ENCODE measurements at places on chromosomes 11 and 22. TPM values are rescaled to one million over a fixed set of nuclear protein-coding genes. Genes with fewer than 3 reads are reported as not detected.

- H3K36me3 ChIP-seq, result no peaks in the 10 kb centered on the region
- H3K4me1 ChIP-seq, result peaks cover 10% of the 10 kb centered on the region
- H3K27ac ChIP-seq, result no peak overlapping the region
- H3K27me3 ChIP-seq, result peaks cover 21% of the 10 kb centered on the region
- no peak for DNase-seq
- H3K4me3 ChIP-seq, result peak overlapping the region; percentile 61
These were observed 34.9 kb upstream of the OR10G7 start for GRCh38 chr11:124075841-124076651.

GRCh38 chr22:36860821-36861659 is at the start of gene NCF4:
Gene NCF4 (plus strand): TSS chr22:36861006. CDS start chr22:36861172, 166 bp downstream.
- peak within 1 kb of the TSS; percentile 97 for H3K27ac ChIP-seq
- peak within 1 kb of the TSS; percentile 76 for H3K4me3 ChIP-seq
- peaks cover 67% of the 10 kb centered on the region for H3K4me1 ChIP-seq
- H3K36me3 ChIP-seq, result peaks cover 19% of the 10 kb centered on the region
- peak; percentile 88 for DNase-seq

DNA sequence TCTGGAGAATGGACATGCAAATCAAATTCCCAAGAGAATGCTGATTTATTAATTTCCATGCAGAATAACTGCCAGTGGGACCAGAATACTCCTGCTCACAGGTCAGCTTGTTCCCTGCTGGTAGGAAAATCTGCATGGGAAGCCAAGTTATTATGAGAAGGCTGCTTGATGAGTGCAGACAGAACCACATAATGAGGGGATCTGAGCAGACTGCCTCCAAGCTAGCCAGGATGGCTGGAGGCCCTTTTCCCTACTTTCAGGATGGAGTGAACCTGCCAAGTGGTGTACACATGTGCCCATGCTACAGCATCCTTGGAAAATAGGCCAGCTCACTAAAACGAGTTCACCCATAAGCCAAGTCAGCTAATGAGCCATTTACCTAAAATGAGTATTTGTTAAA is 55.2 kb upstream of the ZBED5 start:
- DNase-seq, result no peak
- no peak overlapping the region for H3K4me3 ChIP-seq
- H3K4me1 ChIP-seq, result no peaks in the 10 kb centered on the region
- no peaks in the 10 kb centered on the region for H3K36me3 ChIP-seq
- H3K27ac ChIP-seq, result no peak overlapping the region

DNA sequence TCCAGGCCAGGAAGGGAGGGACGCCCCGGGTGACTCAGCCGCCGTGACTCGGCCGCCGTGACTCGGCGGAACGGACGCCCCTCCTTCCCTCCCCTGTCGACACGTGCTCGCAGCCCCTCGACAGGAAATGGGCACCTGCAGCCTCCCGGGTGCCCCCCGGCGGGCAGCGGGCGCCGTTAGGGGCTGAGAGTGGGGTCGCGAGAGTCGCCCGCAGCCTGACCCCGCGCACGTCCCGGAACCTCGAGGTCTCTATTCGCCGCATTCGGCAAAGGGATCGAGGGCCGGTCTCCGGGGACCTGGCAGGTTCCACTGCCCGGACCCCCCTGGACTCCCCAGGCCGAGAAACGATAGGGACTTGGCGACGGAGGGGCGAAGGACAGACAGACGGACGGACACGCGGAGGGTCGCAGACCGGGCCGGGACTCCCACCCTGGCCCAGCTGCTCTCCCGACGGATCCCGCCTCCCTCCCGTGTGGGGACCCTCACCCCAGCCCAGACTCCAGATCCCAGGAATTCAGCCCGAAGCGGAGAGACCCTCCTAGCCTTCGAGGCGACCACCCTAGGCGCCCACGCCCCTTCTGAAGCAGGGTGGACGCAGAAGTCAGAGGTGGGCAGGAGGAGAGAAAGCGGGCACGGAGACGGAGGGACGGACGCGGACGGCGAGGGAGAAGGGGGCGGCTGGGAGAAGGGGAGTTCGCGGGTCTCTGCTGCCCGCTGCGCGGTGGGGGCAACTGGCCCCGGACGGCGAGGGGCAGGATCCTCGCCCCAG is 648 bp downstream of the FOSL1 start:
- H3K4me1 ChIP-seq, result peaks cover 40% of the 10 kb centered on the region
- peaks cover 28% of the 10 kb centered on the region for H3K36me3 ChIP-seq
- H3K4me3 ChIP-seq, result peak overlapping the region; percentile 82
- H3K27ac ChIP-seq, result peak overlapping the region; percentile 78
- DNase-seq, result peak; percentile 89

DNA sequence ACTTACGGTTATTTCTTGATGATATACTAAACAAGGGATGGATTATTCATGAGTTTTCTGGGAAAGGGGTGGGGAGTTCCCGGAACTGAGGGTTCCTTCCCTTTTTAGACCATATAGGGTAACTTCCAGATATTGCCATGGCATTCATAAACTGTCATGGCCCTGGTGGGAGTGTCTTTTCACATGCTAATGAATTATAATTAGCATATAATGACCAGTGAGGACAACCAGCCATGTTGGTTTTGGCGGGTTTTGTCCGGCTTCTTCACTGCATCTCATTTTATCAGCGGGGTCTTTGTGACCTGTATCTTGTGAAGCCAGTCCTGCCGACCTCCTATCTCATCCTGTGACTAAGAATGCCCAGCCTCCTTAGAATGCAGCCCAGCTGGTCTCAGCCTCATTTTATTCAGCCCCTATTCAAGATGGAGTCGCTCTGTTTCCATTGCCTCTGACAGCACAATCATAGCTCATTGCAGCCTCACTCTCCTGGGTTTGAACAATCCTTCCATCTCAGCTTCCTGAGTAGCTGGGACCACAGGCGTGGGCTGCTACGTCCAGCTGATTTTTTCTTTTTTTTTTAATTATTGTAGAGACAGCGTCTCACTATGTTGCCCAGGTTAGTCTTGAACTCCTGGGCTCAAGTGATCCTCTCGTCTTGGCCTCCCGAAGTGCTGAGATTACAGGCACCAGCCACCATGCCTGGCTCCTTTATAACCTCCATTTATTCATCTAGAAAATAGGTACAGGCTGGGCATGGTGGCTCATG is 52.6 kb upstream of the EMID1 start:
- H3K36me3 ChIP-seq, result no peaks in the 10 kb centered on the region
- peaks cover 10% of the 10 kb centered on the region for H3K4me1 ChIP-seq
- no peak overlapping the region for H3K4me3 ChIP-seq
- no peak for DNase-seq

- H3K27me3 ChIP-seq, result no peaks in the 10 kb centered on the region
- H3K4me3 ChIP-seq, result no peak overlapping the region
- DNase-seq, result no peak
- no peaks in the 10 kb centered on the region for H3K4me1 ChIP-seq
- H3K27ac ChIP-seq, result no peak overlapping the region
- H3K36me3 ChIP-seq, result no peaks in the 10 kb centered on the region
These were observed 682.3 kb downstream of the TBC1D22A start for GRCh38 chr22:47444746-47445065.

- H3K27ac ChIP-seq, result no peak overlapping the region
- no peak for DNase-seq
- peaks cover 17% of the 10 kb centered on the region for H3K4me1 ChIP-seq
- H3K36me3 ChIP-seq, result peaks cover 7% of the 10 kb centered on the region
- H3K27me3 ChIP-seq, result no peaks in the 10 kb centered on the region
These were observed 174.8 kb upstream of the MTMR2 start for GRCh38 chr11:96098511-96099241.

- peak; percentile 81 for DNase-seq
- H3K27me3 ChIP-seq, result no peaks in the 10 kb centered on the region
- H3K4me1 ChIP-seq, result peaks cover 59% of the 10 kb centered on the region
- H3K36me3 ChIP-seq, result peaks cover 75% of the 10 kb centered on the region
These were observed 737 bp downstream of the RBM4 start for GRCh38 chr11:66639066-66639813.

DNA sequence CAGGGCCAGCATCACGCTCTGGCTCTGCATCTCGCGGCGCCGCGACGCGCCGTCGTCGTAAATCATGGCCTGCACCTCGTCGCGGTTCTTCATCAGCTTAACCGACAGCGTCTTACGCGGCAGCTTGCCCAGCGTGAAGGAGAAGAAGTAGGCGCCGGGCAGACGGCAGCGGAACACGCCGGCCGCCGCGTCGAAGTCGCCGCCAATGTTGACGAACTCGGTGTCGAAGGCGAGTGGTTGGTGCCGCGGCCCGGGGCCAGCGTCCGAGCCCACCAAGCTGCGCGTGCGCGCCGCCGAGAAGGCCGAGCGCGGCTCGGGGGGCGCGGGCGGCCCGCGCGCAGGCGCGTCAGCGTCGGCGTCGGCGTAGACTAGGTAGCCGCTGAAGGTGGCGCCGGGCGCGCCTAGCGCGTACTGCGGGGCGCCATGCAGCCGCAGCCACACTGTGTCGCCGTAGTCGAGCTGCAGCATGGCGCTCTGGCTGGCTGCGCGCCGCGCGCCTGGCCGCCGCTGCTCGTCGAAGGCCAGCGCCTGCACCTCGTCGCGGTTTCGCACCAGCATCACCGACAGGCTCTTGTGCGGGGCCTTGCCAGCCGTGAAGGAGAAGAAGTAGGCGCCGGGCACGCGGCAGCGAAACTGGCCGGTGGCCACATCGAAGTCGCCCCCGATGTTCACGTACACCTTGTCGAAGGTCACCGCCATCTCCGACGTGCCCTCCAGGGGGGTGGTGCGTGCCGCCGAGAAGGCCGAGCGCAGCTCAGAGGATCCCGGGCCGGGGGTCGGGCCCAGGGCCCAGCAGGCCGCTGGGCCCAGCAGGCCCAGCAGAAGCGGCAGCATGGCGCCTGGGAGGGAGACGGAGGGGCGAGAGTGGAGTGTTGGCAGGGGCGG is 3.7 kb downstream of the FAM180B start:
- no peak overlapping the region for H3K4me3 ChIP-seq
- H3K27ac ChIP-seq, result no peak overlapping the region
- H3K4me1 ChIP-seq, result peaks cover 10% of the 10 kb centered on the region
- no peaks in the 10 kb centered on the region for H3K36me3 ChIP-seq

- H3K4me3 ChIP-seq, result no peak overlapping the region
- no peak for DNase-seq
- no peaks in the 10 kb centered on the region for H3K27me3 ChIP-seq
- no peaks in the 10 kb centered on the region for H3K4me1 ChIP-seq
These were observed 154.3 kb downstream of the MSANTD4 start for GRCh38 chr11:105867742-105868141.

DNA sequence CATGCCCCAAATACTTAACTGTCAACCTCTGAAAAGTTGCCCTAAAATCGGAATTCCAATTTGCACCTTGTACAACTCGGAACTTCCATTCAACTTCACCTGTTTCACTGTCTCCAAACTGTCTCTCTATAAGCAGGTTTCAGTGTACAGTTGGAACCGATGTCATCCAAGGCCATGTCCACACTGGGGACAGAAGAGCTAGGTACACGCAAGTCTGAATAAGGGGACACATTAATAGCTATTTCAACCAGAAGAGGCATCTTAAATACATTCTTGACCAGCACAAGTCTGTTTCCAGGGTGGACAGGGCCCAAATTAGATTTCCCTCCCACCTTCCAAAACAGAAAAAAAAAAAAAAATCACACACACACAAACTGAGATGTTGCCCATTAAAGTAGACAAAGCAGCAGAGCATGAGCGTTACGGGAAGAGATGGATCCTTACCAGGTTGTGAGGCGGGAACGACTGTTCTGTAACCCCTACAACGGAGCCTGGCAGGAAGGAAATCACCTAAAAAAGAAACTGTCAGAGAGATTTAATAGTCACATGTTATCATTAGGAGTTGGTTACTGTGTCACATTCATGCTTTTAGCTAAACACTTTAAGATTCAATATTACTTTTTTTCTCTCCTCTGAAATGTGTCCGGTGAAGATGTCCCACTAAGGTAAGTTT is 1.7 kb downstream of the CREBZF start:
- peak overlapping the region; percentile 97 for H3K4me3 ChIP-seq
- peaks cover 55% of the 10 kb centered on the region for H3K36me3 ChIP-seq
- H3K27ac ChIP-seq, result peak overlapping the region; percentile 99
- peaks cover 36% of the 10 kb centered on the region for H3K4me1 ChIP-seq

DNA sequence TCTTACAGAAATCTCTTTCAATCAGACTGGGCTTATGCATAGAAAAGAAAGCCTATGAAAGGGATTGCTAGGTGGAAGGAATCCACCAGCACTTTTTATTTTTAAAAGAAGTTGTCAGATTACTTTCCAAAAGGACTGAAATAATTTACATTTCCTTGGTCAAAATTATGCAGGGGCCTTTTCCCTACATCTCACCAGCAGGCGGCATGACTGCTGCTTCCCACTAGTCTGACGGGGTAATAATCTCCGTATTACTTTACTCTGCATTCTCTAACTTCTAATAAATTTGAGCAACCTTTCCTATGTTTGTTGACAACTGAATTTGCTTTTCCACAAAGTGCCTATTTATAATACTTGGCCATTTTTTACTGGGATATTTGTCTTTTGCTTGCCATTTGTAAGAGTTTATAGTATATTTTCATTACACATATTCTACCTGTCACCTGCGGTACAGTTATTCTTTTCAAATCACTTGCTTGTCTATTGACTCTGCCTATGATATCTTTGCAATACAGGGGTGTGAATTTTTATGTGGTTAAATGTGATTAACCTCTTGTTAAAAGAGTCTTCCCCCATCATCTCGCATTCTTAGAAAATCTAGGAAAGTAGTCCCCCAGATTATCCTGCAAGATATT is 51.9 kb upstream of the USP47 start:
- H3K36me3 ChIP-seq, result no peaks in the 10 kb centered on the region
- H3K4me3 ChIP-seq, result no peak overlapping the region
- H3K27ac ChIP-seq, result no peak overlapping the region
- DNase-seq, result peak; percentile 63
- H3K4me1 ChIP-seq, result peaks cover 2% of the 10 kb centered on the region
- peaks cover 22% of the 10 kb centered on the region for H3K27me3 ChIP-seq

DNA sequence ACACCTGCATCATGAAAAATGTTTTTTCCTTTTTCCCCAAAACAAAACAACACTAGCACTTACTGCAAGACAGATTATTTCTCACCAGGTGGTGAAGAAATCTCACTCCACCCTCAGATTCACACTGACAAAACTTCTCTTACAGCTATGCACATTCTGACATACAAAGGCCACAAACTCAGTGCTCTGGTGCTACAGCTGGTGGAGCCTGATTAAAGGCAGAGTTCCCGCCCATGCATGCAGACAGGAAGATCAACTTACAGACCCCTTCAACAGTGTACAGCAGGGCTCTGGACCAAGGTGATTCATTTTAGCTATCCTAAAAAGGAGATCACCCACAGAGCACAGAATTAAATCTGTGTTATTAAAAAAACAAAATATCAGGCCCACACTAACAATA is 112.6 kb downstream of the CADM1 start:
- H3K4me3 ChIP-seq, result no peak overlapping the region
- no peak for DNase-seq
- no peaks in the 10 kb centered on the region for H3K4me1 ChIP-seq

- DNase-seq, result no peak
- no peak overlapping the region for H3K4me3 ChIP-seq
- no peaks in the 10 kb centered on the region for H3K36me3 ChIP-seq
- no peak overlapping the region for H3K27ac ChIP-seq
- peaks cover 6% of the 10 kb centered on the region for H3K27me3 ChIP-seq
- H3K4me1 ChIP-seq, result no peaks in the 10 kb centered on the region
These were observed 336.8 kb downstream of the CADM1 start for GRCh38 chr11:115167456-115167855.

- no peak for DNase-seq
- no peaks in the 10 kb centered on the region for H3K27me3 ChIP-seq
- no peaks in the 10 kb centered on the region for H3K36me3 ChIP-seq
- no peak overlapping the region for H3K4me3 ChIP-seq
- H3K4me1 ChIP-seq, result no peaks in the 10 kb centered on the region
These were observed 255.2 kb downstream of the MN1 start for GRCh38 chr22:27546157-27546935.

Gene SAA2
- total RNA-seq, result not detected

Gene COMMD9
- total RNA-seq, result 39.0 TPM

Gene IRAG1
- total RNA-seq, result not detected

Gene SLC5A1
- not detected for total RNA-seq

Gene KDM4E
- not detected for total RNA-seq

Gene OR51A7
- not detected for total RNA-seq

Gene OR52W1
- not detected for total RNA-seq
